Esophagus squamous epithelium (tissue), 5 donors: ENCODE measurements at places on chromosomes 5 and 9.

- no peak for DNase-seq
These were observed 328.1 kb downstream of the HINT1 start for GRCh38 chr5:130836729-130837649.

GRCh38 chr9:99466781-99467180 is 244.7 kb downstream of the SEC61B start:
- DNase-seq = no peak

DNA sequence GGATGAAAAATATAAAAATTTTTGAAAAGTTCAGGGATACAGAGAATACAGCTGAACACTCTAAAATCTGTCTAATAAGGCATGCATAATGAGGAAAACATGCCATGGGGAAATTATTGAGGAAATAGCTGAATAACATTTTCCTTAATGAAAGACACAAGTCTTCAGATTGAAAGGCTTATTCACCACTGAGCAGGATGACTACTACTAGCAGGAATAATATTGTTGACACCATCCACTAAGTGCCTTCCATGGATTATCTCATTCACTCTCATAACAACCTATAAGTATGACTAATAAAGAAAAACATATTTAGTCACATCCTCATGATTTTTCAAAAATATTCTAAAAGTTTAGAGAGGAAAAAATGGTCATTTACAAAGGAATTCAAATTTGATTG is 96.7 kb upstream of the FER start:
- DNase-seq = no peak

DNA sequence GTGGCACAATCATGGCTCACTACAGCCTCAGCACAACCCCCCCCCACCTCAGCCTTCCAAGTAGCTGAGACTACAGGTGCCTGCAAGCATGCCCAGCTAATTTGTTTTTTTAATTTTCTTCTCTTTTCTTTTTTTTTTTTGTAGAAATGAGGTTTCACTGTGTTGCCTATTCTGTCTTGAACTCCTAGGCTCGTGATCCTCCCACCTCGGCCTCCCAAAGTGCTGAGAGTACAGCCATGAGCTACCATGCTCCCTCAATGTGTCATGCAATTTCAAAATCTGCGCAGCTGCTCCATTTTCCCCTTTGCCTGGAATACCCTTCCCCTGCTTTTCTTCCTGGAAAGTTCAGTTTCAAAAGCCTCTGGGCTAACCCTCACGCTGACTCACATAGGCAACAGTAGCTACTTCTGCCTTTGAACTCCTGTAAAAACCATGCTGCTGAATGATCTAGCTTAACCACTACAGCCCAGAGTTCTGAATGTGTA is 71.0 kb upstream of the IL7R start:
- no peak for DNase-seq

GRCh38 chr5:10626473-10627013 is 62.7 kb downstream of the ANKRD33B start:
- no peak for DNase-seq

- DNase-seq = no peak
These were observed 41.9 kb downstream of the GLRX start for GRCh38 chr5:95780597-95780996.

DNA sequence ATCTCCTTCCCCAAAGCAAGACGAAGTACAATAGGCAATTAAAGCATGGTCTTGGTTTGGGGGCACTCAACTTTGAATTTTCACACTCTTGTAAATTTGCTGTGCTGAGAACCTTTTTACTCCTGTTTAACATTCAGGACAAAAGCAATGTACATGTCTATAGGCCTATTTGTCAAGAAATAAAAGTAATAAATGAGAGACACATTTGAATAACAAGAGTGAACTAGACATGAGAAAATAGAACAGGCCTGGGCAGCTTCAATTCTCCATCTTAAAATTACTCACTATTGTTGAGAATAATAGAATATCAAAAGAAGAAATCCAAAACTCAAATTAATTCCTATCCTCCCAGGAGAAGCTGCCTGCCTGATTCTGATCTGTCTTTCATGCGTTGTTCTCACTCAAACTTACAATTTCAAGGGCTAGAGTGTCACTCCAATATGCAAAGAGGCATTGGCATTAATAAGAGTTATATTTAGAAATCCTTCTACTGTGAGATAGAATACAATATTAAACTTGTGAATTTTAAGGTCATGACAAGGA is 192.9 kb upstream of the CCNG1 start:
- no peak for DNase-seq

GRCh38 chr9:114717908-114718486 is 36.0 kb upstream of the TEX48 start:
- DNase-seq = no peak

GRCh38 chr9:136847826-136848392 is 1.3 kb upstream of the PHPT1 start:
- DNase-seq = peak; percentile 33

GRCh38 chr9:76419782-76420380 is 25.7 kb upstream of the RFK start:
- no peak for DNase-seq

- no peak for DNase-seq
These were observed 107.7 kb upstream of the CDKN2B start for GRCh38 chr9:22116758-22117157.

DNA sequence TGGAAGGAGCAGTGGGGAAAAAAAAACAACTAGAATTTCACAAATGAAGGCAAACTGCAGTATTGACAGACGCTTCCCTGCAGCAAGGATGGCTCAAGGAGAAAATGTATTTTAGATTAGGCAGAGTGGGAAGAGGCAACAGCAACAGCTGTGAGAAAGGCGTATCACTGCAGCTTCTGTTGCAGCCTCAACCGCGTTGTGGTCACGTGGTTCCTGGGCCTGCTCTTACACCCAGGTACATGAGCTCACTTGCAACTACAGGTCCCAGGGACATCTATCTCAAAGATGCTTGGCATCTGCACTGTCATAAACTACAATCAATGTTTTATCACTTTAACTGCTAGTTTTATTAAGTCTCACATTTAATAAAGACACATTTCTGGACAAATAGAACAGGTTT is 36.0 kb upstream of the GOLM1 start:
- DNase-seq = no peak

- no peak for DNase-seq
These were observed 245.3 kb downstream of the BNC2 start for GRCh38 chr9:16625161-16625631.

DNA sequence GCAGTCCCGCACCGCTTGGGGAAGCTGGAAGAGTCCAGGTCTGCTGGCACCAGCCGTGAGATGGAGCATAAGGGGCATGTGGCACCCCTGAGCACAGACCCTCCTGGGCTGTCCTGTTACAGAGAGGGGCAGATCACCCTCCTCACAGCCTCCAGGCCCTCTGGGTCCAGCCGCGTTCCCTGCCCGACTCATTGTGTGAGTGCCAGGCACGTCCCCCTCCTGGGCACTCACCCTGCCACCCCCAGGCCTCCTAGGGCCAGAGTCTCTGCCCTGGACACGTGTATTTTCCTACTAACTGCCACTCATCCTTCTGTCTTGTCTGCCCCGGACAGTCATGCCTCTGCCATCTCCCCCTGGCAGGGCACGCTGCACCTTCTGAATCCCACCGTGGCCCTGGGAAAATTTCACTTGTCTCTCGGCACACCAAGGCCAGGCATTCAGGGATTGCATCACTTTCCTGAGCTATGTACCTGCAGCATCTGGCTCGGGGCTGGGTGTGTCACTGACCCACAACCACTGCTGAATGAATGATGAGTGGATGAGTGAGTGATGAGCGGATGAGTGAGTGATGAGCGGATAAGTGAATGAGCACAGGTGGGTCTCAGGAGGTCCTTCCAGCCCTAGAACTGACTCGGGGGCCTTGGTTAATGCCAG is 21.5 kb upstream of the FCN1 start:
- no peak for DNase-seq

- no peak for DNase-seq
These were observed 10.5 kb downstream of the GPBP1 start for GRCh38 chr5:57184322-57184721.

GRCh38 chr5:150302301-150303069 is at the start of gene ARSI:
Gene ARSI (minus strand): TSS chr5:150302905. CDS start chr5:150302373, 532 bp downstream.
- no peak for DNase-seq

GRCh38 chr9:125758986-125759763 is 12.0 kb downstream of the PBX3 start:
- DNase-seq = no peak

DNA sequence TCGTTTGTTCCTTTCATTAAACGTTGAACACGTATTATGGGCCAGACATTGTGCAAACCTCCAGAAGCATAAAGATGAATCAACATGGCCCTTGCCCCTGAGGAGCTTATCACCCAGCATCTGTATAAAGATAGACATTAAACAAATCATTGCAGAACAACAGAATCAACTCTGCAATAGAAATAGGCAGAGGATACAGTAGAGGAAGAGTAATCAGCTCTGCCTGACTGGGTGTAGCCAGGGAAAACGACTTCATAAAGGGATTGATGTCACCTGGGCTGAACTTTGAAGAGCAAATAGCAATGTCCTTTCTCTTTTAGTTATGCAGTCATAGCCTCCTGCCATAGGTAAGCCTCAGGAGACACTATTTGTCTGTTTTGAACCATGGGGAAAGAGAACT is 13.4 kb downstream of the RGS7BP start:
- DNase-seq = no peak

GRCh38 chr9:5230554-5230953 is 665 bp upstream of the INSL4 start:
- no peak for DNase-seq

- no peak for DNase-seq
These were observed 1010.2 kb upstream of the DMAC1 start for GRCh38 chr9:8809741-8810140.

- DNase-seq = no peak
These were observed 56.6 kb downstream of the ADAM19 start for GRCh38 chr5:157518963-157519362.

- no peak for DNase-seq
These were observed 125.0 kb upstream of the PITX1 start for GRCh38 chr5:135158982-135159381.

DNA sequence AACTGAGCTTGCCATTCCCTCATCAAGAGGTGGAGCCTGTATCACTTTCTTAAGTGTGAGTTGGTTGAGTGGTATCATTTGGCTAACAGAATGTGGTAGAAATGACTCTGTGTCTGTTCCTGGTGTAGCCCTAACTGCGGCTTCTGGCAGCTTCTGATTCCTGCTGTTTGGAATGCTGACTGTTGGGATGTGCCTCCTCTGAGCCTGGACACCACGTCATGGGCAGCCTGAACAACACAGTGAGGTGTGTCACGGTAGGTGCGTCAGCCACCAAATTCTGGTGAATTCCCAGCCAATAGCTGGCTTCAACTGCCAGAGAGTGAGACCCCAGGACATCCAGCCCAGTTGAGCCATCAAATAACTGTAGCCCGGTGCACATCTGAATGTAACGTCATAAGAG is 6.1 kb upstream of the C9orf152 start:
- no peak for DNase-seq

GRCh38 chr5:176779537-176779936 is 30.8 kb upstream of the UNC5A start:
- DNase-seq = no peak

DNA sequence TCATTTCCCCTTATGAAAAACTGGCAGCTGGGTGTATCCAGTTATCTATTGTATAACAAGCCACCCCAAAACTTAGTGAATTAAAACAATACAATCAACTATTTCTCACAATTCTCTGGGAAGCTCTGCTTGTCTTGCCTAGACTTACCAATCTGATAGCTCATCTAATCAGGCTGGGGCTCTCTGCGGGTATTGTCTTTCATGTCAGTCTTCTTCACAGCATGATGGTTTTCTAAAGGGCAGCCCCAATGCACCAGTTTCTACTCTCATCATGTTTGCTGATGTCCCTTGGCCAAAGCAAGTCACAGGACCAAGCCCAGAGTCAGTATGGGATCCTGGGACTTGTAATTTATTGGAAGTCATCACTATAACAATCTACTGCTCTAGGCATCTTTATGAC is 433.5 kb downstream of the KIAA0825 start:
- no peak for DNase-seq

GRCh38 chr5:56616454-56617160 is 198.7 kb upstream of the MAP3K1 start:
- DNase-seq = no peak

- DNase-seq = no peak
These were observed 1.1 kb downstream of the SPEF2 start for GRCh38 chr5:35618781-35619180.

DNA sequence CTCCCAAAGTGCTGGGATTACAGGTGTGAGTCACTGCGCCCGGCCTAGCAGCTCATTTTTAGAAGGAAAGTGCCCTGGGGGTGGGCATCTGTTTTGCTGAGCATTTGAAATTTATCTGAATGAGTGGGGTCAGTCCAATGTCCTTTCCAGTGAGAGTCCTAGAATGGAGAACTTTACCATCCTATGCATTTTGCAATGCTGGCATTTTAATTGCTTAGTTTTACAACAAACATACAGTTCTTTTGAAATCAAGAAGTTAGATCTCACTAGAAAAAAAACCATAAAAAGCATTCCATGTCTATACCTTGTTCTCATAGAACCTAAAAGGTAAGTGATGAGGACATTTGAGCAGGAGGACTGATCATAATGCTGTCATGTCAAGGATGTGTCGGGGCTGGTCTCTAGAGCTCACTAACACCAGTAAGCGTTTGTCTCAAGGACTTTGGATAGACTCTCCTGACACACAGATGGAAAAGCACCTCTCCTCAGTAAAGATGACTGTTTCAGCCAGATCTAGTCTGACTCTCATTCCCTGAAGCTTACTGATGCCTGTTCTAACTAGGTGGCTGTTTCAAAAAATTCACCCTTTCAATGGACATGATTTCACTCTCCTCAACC is 83.9 kb downstream of the DCP2 start:
- DNase-seq = no peak

DNA sequence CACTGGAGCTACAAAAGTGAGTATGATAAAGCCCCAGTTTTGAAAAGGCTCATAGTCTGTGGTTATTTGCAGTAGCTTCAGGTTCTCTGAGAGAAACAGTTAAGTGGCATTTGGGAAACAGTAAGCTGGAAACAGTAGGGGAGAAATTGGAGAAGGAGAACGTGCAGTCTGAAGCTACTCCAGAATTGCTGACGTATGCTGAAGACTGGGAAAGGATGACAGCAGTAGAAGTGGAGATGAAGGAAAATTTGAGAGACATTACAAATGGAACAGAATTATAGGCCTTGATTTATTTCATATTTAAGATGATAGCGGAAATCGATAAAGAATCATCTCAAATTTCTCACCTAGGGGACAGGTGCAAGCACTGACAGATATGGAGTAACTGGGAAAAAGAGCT is 248.8 kb downstream of the CAAP1 start:
- no peak for DNase-seq

- DNase-seq = no peak
These were observed at the start of gene UCK1 for GRCh38 chr9:131530920-131531832. Gene UCK1 (minus strand): TSS chr9:131531263. CDS start chr9:131531174, 89 bp downstream.

DNA sequence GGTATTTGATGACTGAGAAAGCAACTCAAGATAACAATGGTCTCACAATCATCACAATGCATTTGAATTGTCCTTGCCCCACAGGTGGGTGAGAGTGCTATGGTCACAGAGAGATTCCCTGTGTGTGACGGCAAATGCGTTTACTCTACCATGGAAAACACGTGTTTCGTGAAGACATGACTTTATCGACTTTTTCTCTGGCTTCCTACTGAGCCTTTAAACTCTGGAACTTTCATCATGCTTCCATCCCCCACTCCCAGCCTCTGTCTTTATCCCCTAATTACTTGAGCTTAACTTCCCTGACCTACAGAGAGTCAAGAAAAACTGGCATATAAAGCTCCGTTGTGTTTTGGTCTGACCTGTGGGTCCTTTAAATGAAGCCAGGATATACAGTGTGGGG is 414.1 kb upstream of the CLINT1 start:
- no peak for DNase-seq

- no peak for DNase-seq
These were observed 93.0 kb downstream of the WNK2 start for GRCh38 chr9:93276973-93277372.
